ENCODE measurements at places on chromosomes 1 and 21.

DNA sequence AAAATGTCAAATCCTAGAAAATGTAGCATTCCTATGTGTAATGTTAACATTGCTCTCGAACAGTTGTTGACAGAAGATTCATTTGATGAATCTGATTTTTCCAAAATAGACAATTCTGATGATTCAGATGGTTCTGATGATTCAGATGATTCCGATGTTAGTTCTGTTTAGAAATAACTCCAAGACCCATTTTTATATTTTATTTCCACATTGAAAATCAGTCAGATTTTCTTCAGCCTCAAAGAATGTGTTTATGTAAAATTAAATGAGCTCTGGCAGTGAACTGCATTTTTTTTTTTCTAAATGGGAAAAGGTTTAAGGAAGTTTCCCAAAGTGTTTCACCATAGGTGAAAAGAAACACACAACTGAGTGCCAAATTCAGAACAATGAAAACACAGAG, 136.5 kb downstream of the TSEN15 start:
- DNase-seq = no peak

- peak; percentile 68 for DNase-seq
Measured at GRCh38 chr1:204267191-204267601, 53.4 kb upstream of the GOLT1A start.

- DNase-seq = no peak
Measured at GRCh38 chr21:41761211-41761933, 5.5 kb downstream of the RIPK4 start.

- DNase-seq = no peak
Measured at GRCh38 chr1:78721136-78721535, 71.5 kb downstream of the IFI44 start.

GRCh38 chr1:78223417-78224215, 177.8 kb downstream of the GIPC2 start:
- DNase-seq = no peak
